Mesenteric fat pad (tissue), 1 donor: ENCODE measurements at places on chromosomes 3 and 15. TPM values are rescaled to one million over a fixed set of nuclear protein-coding genes. Genes with fewer than 3 reads are reported as not detected.

Gene CCR8
- total RNA-seq: not detected

Gene FRMD4B
- 30.5 TPM for total RNA-seq

Gene GOLGA6L26
- not detected for total RNA-seq

DNA sequence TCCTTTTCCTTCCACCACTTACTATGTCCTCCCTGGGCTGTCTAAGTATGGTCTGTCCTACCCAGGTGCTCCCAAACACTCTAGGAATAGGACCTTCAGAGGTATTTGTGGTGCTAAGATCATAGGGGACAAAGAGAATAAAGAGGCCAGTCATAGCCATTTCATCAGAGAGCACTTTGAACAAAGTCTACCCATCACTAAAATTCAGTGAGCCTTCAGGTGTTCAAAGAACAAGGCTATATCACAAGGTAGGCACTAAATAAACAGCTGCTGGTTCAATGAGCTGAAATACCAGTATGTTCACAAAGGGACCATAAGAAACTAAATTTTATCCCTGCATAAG lies 38.8 kb downstream of the NBEAL2 start:
- DNase-seq: no peak

GRCh38 chr3:171346582-171347300 lies 113.5 kb downstream of the TNIK start:
- no peak for DNase-seq

- DNase-seq: no peak
Observed at GRCh38 chr15:60387321-60387720, 10.5 kb downstream of the ANXA2 start.
